ENCODE measurements at places on chromosomes 5 and 9.

DNA sequence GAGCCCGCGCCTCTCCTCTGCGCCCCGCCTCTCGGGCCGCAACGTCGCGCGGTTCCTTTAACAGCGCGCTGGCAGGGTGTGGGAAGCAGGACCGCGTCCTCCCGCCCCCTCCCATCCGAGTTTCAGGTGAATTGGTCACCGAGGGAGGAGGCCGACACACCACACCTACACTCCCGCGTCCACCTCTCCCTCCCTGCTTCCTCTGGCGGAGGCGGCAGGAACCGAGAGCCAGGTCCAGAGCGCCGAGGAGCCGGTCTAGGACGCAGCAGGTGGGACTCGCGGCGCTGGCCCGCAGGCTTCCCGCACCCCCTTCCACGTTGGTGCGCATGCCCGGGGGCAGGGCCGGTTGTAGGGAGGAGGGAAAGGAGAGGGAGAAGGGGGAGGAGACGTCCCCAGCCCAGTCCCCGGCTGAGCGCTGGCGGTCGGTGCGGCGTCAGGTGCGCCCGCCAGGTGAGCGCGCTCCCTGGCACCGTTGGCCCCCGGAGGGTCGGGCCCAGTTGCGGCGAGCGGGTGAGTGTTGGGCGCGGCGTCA is at the start of gene OCLN:
Gene OCLN, plus strand, starts transcription at position 400 of the 532 bp plus-strand sequence. CDS start 11,455 bp downstream, outside the sequence.
- no peak for DNase-seq

GRCh38 chr9:132651259-132651658 is 18.5 kb downstream of the DDX31 start:
- DNase-seq = no peak

GRCh38 chr5:36389245-36389644 is 87.5 kb upstream of the RANBP3L start:
- no peak for DNase-seq

GRCh38 chr5:143874312-143874711 is 62.4 kb downstream of the HMHB1 start:
- DNase-seq = no peak

DNA sequence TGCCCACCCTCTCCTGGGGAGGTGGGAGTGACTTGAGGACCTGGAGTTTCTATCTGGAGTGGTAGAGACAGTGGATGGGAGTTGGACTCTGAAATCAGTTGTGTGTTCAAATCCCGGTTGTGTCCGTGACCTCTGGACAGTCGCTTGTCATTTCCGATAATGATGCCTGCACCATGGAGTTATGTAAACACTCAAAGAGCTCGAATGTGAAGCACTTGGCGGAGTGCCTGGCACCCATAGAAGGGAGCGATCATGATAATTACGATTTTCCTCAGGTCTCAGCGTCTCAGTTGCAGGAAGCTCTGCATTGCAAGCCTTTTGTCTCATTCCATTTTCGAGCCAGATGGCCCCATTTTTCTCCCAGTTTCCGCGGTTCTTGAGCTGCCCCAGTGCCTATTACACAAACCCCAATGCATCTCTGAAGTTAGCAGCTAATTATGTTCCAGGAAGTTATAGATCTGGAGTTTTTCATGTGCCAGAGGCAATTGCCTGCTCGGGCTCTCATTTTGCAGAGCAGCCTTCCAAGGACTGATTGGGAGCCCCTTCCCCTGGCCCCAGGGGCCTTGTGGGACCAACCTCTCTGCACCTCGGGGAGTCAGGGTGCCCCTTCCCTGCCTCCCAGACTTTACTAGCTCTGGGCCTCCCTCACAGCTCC is 175.5 kb upstream of the MVB12B start:
- no peak for DNase-seq

- DNase-seq = no peak
These were observed 149.0 kb upstream of the GRAMD2B start for GRCh38 chr5:126274076-126274762.

GRCh38 chr9:129231022-129231739 is 53.1 kb upstream of the IER5L start:
- DNase-seq = no peak

GRCh38 chr5:94288937-94289336 is 329.5 kb downstream of the KIAA0825 start:
- no peak for DNase-seq

GRCh38 chr5:120380644-120381043 is 83.5 kb upstream of the PRR16 start:
- DNase-seq = no peak

DNA sequence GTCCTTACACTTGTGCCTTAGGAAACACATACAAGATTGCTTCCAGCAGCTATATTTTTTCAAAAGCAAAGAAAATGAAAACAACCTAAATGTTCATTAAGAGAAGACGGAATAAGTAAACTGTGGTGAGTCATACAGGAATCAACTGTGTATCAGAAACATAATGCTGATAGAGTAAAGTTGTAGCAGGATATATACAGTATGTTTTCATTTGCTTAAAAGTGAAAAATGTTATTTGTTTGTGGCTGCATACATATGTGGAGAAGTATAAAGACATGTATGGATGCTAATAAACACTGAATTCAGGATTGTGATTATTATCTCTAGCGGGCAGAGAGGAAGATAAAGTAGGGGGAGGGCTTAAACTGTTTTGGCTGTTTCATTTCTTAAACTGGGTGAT is 8.3 kb downstream of the DCTN4 start:
- DNase-seq = no peak

DNA sequence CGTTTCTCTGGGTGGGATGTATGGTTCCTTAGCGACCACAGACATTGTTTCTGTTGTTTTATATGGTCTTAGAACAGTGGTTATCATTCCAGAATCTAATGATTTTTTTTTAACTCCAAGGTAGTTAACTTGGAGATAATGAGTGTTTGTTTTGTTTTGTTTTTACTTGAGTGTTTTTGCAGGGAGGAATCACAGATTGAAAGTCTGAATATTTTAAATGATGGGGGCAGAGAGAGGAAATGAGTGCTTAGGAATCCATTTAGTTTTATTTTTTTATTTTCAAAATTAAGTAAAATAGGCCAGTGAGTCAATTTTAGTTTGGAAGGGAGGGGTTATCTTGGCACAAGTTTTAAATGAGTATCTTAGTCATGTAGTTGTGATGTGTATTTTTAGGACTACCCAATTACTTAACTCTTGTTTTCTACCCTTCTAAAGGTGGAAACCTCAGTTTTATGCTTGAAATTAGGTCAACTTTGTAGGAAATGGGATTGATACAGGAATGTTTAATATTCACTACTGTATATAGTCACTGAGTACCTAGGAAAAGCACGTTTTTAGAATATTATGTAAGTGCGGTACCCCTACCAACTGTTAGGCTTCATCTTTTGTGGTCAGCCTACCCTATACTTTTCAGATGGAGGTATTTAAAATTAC is 2.0 kb downstream of the UBE2R2 start:
- no peak for DNase-seq

- no peak for DNase-seq
These were observed 478.2 kb downstream of the SPATA31D1 start for GRCh38 chr9:82466616-82467260.

GRCh38 chr5:17115855-17116254 is 101.6 kb upstream of the BASP1 start:
- DNase-seq = no peak

GRCh38 chr5:98069876-98070512 is 703.5 kb upstream of the RGMB start:
- DNase-seq = no peak

DNA sequence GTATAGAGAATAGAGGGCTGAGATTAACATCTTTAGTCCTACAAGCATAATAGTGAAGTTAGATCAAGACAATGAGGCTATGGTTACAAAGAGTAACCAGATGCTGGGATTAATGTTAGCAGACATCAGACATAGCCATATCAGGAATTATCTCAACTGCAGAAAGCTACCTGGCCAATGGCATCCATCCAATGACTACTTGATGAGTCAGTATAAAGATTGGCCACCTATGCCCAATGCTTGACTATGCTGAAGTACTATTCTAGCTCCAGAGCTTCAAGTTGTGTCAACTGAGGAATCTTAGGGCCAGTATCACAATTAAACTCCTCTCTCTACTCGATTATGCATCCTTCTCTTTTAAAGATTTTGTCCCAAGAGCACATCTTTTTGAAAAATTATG is 541.4 kb downstream of the PRELID2 start:
- DNase-seq = no peak

GRCh38 chr5:55576661-55577060 is 41.9 kb upstream of the PLPP1 start:
- DNase-seq = no peak

DNA sequence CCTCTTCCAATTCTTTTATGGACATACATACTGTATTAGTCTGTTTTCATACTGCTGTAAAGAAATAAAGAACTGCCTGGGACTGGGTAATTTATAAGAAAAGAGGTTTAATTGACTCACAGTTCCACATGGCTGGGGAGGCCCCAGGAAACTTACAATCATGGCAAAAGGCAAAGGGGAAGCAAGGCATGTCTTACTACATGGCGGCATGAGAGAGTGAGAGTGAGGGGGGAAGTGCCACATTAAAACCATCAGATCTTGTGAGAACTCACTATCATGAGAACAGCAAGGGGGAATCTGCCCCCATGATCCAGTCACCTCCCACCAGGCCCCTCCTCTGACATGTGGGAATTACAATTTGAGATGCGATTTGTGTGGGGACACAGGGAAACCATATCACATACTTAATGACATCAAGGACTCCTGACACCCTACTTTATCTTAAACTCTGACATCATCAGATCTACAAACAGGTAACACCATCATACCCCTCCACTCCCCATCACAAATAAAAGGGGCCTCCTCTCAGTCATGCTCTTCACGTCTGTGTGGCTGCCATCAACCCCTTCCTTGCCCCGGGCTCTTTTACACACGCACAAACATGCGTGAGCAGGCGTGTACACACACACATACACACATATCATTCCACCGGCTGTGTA is 9.7 kb downstream of the ANKRD33B start:
- DNase-seq = no peak

DNA sequence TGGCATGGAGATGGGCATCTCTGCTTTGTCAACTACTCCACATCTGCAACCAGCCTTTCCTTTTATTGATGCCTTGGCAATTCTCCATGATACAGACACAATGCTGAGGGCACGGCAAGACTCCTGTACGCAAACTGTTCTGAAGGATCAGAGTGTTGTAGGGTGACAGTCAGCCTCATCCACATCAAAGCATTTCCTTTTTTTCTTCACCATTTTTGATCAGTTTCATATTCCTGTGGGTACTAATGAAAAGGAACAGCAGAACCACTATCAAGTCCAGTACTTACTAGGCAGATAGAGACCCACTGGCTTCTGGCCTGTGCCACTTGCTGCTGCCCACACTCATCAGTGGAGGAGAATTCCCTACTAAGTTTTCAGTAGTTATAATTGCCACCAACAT is 181.6 kb downstream of the PALM2AKAP2 start:
- DNase-seq = no peak

DNA sequence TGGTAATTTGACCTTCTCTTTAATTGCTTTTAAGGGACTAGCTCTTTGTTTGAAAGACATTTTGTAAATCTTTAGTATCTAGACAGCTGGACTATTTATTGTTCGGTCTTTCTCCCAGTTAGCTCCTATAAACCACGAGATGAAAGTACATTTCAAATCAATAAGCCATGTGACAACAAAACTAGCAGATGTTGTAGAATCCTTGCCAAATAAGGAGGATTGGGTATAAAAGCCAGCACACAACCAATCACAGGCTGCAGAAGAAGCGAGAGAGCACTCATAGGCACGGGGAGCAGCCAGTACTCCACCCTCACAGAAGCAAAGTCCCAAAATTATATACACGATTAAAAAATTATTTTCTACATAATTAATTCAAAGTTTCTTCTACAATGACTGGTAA is 8.1 kb upstream of the OMD start:
- no peak for DNase-seq

DNA sequence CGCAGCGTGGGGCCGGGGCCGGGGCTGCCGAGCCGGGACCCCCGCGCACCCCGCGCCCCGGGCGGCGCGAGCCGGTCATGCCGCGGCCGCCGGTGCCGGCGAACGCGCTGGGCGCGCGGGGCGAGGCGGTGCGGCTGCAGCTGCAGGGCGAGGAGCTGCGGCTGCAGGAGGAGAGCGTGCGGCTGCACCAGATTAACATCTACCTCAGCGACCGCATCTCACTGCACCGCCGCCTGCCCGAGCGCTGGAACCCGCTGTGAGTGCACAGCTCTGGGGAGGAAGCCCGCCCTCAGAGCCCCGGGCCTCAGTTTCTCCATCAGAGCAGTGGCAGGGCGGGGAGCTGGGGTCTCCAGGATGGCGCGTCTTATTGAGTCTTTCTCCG is 335 bp downstream of the GALNT12 start:
- no peak for DNase-seq

GRCh38 chr9:96058218-96058617 is 182.7 kb downstream of the ERCC6L2 start:
- DNase-seq = no peak

GRCh38 chr5:34743878-34744277 is 87.8 kb downstream of the RAI14 start:
- DNase-seq = no peak
